ENCODE measurements at places on chromosomes 4 and X.

- H3K4me3 ChIP-seq: no peak overlapping the region
- H3K27me3 ChIP-seq: no peaks in the 10 kb centered on the region
- DNase-seq: no peak
- no peaks in the 10 kb centered on the region for H3K4me1 ChIP-seq
Measured at GRCh38 chrX:24988314-24988713, 27.5 kb downstream of the ARX start.

DNA sequence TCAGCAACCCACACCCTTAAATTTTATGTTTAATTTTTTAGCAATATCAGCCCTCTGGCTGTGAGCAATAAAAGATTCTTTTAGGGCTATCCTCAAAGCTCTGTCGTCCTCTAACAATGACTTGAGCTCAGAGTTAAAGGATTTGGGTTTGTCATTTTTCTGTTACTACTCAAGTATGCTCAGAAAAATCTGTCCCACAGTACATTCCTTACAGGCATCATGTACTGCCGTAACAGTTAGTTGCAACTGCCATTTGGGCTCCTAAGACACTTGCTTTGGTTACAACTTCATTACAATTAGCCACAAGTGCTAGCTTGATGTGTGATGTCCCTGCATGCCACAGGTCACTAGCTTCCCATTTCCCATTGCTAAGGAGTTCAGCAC lies 33.2 kb downstream of the COQ2 start:
- H3K4me3 ChIP-seq: no peak overlapping the region
- H3K27me3 ChIP-seq: no peaks in the 10 kb centered on the region
- no peak for DNase-seq
- H3K27ac ChIP-seq: no peak overlapping the region

DNA sequence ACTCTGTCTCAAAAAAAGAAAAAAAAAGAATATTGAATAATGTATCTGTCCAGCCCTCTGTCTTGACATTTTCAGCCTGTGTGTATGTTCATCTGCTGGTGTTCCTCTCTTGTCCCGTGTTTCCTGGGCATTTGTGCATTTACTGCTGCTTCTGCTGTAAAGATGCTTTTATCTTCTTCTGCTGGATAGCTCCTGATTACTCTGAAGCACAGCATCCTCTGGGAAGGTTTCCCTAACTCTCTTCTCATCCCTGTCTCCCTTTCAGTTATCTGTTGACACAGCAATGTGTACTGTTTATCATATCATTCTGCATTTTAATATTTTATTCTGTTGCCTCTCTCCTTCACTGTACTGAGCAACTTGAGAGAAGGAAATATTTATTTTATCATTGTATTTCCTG lies 74.2 kb upstream of the HPGD start:
- no peaks in the 10 kb centered on the region for H3K4me1 ChIP-seq
- no peak overlapping the region for H3K4me3 ChIP-seq
- no peak for DNase-seq
- H3K27ac ChIP-seq: no peak overlapping the region
- no peaks in the 10 kb centered on the region for H3K27me3 ChIP-seq

DNA sequence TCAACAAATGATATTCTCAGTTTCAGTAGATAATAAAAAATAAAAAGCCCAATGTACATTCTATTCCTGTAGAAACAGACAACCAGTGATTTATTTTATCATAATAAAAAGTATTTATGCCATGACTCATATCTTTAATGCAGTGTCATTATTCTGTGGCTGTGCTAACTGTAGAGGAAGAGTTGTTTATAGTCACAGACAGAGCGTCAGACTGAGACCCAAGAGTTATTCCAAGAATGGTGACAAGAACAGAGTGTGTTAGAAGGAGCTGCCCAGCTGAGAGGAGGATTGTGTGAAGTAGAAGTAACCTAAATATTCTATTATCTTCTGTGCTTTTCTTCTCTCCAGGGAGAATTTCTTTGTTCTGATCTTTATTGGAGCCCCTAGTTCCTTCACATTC lies 210.7 kb downstream of the PPP1R2C start:
- DNase-seq: no peak
- no peaks in the 10 kb centered on the region for H3K27me3 ChIP-seq
- no peaks in the 10 kb centered on the region for H3K36me3 ChIP-seq
- no peaks in the 10 kb centered on the region for H3K4me1 ChIP-seq

- H3K27me3 ChIP-seq: no peaks in the 10 kb centered on the region
- no peaks in the 10 kb centered on the region for H3K36me3 ChIP-seq
- no peaks in the 10 kb centered on the region for H3K4me1 ChIP-seq
- H3K27ac ChIP-seq: no peak overlapping the region
Measured at GRCh38 chrX:16089086-16089485, 34.3 kb upstream of the GRPR start.

- no peaks in the 10 kb centered on the region for H3K27me3 ChIP-seq
- no peaks in the 10 kb centered on the region for H3K4me1 ChIP-seq
- DNase-seq: no peak
- H3K4me3 ChIP-seq: no peak overlapping the region
- H3K27ac ChIP-seq: no peak overlapping the region
Measured at GRCh38 chr4:1152290-1152689, 20.1 kb downstream of the SPON2 start.

GRCh38 chr4:87122252-87122651 lies 98.2 kb downstream of the KLHL8 start:
- no peak for DNase-seq
- H3K4me1 ChIP-seq: no peaks in the 10 kb centered on the region
- H3K27me3 ChIP-seq: no peaks in the 10 kb centered on the region
- H3K4me3 ChIP-seq: no peak overlapping the region
- no peak overlapping the region for H3K27ac ChIP-seq

GRCh38 chr4:186699298-186699697 lies 24.4 kb downstream of the FAT1 start:
- H3K27me3 ChIP-seq: no peaks in the 10 kb centered on the region
- H3K4me1 ChIP-seq: peaks cover 10% of the 10 kb centered on the region
- DNase-seq: no peak
- no peaks in the 10 kb centered on the region for H3K36me3 ChIP-seq
- no peak overlapping the region for H3K27ac ChIP-seq
- no peak overlapping the region for H3K4me3 ChIP-seq

DNA sequence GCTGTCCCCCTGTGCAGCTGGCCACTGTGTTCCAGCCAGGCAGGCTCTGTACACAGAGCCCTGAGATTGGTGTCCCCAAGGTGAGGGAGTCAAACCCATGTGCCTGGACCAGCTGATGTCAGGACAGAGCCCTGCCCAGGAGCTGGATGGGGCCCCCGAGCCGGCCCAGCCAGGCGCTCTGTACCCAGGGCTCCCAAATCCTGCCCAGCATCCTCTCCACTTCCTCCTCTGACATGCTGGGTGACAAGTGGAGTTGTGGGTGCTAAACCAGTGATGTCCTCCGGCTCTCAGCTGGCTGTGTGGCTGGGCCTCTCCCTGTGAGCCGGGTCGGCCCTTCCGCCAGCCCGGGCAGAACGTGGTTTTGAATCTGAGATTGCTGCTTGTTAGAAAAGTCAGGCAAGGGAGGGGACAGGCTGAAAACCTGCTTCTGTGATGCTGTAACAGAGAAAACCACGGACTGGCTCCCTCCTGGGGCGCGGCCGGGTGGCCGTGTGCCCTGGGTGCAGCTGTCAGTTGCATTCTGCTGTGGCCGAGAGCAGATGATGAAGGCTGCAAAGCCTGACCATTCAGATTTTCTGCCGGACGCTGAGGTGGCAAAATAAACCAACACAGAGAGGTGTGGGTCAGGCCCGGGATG lies 7.9 kb upstream of the CPLX1 start:
- H3K36me3 ChIP-seq: no peaks in the 10 kb centered on the region
- no peaks in the 10 kb centered on the region for H3K4me1 ChIP-seq
- no peak for DNase-seq
- no peak overlapping the region for H3K27ac ChIP-seq
- H3K4me3 ChIP-seq: no peak overlapping the region

DNA sequence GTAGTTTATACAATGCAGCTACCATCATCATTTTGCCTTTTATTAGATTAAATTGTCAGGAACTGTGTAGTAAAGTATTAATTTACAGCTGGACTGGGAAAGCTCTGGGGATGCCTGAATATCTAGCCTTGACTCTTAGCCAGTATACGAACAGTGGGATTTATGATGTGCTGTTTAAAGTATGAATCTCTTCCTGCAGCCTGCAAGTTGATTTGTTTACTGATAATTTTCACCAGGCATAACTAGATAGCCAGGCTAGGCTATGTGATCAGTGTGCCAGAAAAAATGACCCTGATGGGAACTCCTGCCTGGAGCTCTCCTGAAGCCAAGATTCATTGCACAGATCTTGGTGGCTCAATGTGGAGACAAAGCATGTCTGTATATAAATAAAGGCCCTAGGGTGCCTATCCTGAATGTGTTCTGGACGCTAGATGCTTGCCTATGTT lies 119.2 kb downstream of the SCLT1 start:
- H3K27ac ChIP-seq: no peak overlapping the region
- no peaks in the 10 kb centered on the region for H3K36me3 ChIP-seq
- H3K4me1 ChIP-seq: no peaks in the 10 kb centered on the region
- DNase-seq: no peak
- H3K4me3 ChIP-seq: no peak overlapping the region

DNA sequence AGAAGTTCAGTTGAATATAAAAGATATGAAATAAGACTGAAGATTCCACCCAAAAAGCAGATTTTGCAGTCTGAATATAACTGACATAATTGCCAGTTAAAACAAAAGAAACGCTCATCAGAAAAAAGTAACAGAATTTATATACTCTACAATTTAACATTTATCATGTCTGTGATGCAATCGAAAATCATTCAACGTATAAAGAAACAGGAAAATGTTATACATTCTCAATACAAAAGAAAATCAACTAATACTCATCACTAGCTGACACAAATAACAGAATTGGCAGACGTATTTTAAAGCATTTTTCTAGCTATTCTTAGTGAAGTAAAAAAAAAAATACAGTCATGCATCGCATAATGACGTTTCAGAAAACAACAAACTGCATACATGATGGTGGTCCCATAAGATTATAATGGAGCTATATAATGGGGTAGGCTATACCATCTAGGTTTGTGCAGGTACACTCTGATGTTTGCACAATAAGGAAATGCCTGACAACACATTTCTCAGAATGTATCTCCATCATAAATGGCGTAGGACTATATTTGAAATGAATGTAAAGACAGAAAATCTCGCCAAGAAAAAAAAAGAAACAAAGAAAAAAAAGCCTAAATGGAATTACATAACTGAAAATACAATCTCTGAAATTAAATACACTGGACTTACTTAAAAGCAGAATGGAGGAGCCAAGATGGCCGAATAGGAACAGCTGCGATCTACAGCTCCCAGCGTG lies 34.3 kb downstream of the OR13H1 start:
- H3K27me3 ChIP-seq: no peaks in the 10 kb centered on the region
- no peaks in the 10 kb centered on the region for H3K36me3 ChIP-seq
- no peak for DNase-seq
- no peak overlapping the region for H3K27ac ChIP-seq

GRCh38 chr4:83012200-83012686 lies 1.6 kb upstream of the LIN54 start:
- H3K36me3 ChIP-seq: no peaks in the 10 kb centered on the region
- DNase-seq: peak; percentile 53
- H3K27ac ChIP-seq: peak overlapping the region; percentile 80
- no peaks in the 10 kb centered on the region for H3K27me3 ChIP-seq

DNA sequence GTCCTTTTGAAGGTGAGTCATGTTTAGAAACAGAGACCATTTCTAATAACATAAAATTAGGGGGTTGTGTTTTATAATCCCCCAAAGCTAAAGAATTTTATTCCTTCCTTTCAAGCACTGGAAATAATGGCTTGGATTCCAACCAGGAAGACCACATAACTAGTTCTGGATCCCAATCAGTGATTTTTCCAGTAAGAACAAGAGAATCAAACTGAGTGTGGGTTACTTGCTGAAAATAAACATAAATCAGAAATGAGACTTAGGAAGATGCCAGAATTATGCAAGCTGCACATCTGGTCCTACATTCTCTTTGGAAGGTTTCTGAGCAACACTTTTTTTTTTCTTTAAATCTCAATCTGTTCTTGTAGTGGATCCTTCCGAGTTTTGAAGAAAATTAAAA lies 76.3 kb downstream of the SOWAHB start:
- DNase-seq: no peak
- no peaks in the 10 kb centered on the region for H3K27me3 ChIP-seq
- no peaks in the 10 kb centered on the region for H3K36me3 ChIP-seq
- no peaks in the 10 kb centered on the region for H3K4me1 ChIP-seq

DNA sequence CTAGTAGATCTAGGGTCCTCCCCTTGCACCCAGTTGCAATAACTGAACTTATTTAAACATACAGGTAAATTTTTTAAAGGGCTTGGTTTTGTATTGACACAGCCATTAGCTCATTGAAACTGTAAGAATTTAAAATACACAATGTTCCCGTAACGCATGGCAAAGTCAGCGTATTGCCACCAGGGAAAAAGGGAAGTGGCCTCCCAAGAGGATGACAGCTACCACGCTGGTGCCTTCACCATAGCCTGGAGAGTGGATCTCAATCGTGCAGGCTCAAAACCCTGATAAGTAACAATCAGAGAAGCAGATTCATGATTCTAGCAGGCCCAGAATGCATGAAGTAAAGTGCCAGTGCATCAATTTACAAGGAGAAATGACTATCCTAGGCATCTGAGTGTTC lies 49.4 kb upstream of the RELL1 start:
- H3K27ac ChIP-seq: no peak overlapping the region
- H3K36me3 ChIP-seq: no peaks in the 10 kb centered on the region
- no peaks in the 10 kb centered on the region for H3K27me3 ChIP-seq
- no peak for DNase-seq
- no peak overlapping the region for H3K4me3 ChIP-seq

DNA sequence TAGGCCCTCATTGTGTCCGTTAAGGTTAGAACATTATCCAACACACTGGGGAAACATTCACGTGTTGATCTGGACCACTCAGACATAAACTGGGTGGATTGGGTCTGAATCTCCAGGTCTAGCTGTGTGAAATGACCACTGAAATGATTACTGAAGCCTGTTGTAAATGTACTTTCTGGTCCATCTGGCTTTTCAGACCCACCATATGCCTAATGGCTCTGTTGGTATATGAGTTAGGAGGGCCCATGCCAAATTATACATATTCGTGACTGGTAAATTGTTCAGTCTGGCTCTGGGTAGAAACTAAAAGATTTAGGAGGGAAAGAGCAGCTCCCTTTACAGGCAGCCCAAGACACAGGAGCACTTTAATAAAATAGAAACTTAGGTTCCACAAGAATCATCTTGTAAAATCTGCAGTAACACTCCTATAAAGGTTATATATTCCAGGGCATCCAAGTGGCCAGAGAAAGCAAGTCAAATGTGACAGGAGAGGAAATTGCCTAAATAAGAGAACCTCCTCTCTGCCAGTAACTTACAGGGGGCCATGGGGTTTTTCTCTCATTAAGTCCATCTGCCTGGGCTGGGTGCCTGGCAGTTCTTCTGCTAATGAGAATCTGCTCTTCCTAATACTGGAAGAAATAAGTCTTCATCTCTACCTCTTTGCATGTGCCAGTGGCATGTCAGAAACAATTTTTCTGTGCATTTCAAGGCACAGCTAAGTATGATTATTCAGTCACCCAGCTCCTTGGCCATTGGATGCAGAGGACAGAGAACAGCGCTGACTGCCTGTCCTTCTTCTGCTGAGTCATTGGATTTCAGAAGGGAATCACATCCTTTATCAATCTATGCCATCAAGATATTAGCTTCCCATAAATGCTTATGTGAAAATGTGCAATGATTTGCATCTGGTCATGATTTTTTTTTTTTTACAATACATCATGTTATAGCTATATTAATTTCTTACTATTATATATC lies 112.6 kb downstream of the GLRA2 start:
- H3K4me3 ChIP-seq: no peak overlapping the region
- H3K27me3 ChIP-seq: no peaks in the 10 kb centered on the region
- no peaks in the 10 kb centered on the region for H3K36me3 ChIP-seq
- no peak overlapping the region for H3K27ac ChIP-seq
- no peaks in the 10 kb centered on the region for H3K4me1 ChIP-seq
